ENCODE measurements at places on chromosomes 2 and 18.

GRCh38 chr2:21461754-21462240 lies 338.0 kb downstream of the TDRD15 start:
- DNase-seq = no peak

- DNase-seq = no peak
These were observed 69.9 kb upstream of the FSIP2 start for GRCh38 chr2:185668710-185669109.

- no peak for DNase-seq
These were observed 42.6 kb upstream of the RAPGEF4 start for GRCh38 chr2:172693037-172693436.

DNA sequence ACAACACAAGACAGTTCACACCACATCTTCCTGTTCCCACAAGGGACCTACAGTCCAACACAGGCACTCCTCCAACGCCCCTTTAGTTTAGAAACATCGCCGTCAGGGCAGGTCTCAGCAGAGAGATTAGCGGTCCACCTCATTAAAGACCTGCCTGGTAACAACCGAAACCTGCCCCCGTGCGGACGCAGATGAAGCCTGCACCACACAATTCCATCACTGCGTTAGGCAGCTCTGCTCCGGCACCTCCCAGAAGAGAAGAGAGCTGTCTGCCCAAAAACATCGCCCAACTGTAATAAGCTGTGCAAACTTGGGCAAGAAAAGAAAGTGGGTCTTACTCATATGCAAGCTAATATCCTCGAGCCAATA lies 32.7 kb downstream of the ZNF516 start:
- no peak for DNase-seq

DNA sequence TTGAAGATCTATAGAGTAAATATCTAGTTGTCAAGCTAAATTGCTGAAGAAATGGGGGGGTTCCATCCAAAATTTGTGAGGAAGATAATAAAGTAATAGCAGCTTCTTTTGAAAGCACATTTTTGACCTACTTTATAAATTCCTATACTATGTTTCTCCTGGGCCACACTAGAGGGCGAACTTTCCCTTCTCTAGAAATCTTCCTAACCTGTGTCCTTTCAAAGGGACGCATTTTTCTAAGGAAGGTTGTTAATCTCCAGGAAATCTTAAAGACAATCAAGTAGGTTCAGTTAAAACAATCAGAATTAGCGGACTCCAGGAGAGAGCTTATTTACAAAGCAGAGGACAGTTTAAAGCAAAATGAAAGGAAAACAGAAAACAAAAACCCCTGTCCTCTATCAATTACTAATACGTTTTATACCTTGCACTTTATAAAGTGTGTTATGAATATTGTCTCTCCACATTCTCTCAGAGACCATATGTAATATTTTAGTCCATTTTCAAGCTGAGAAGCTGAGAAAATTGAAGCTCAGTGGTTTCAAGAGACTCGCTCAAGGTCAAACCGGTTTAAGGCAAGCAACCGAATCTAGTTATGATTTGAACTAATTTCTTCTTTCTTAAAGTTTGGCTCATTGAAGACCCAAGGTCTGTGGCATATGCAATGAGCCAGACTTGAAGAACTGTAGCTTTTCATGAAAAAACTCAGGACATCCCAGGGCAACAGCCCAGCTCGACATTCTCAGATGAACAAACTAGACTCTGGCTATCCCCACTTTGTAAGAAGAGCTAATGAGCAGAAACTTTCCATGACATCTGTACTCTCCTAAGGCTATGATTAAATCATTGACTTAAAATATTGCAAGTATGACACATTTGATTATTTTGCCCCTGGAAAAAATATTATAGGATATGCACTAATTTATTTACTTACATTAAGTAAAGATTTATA lies 273.6 kb downstream of the PAX3 start:
- no peak for DNase-seq

GRCh38 chr2:159026170-159026569 lies 57.7 kb downstream of the TANC1 start:
- DNase-seq = no peak

DNA sequence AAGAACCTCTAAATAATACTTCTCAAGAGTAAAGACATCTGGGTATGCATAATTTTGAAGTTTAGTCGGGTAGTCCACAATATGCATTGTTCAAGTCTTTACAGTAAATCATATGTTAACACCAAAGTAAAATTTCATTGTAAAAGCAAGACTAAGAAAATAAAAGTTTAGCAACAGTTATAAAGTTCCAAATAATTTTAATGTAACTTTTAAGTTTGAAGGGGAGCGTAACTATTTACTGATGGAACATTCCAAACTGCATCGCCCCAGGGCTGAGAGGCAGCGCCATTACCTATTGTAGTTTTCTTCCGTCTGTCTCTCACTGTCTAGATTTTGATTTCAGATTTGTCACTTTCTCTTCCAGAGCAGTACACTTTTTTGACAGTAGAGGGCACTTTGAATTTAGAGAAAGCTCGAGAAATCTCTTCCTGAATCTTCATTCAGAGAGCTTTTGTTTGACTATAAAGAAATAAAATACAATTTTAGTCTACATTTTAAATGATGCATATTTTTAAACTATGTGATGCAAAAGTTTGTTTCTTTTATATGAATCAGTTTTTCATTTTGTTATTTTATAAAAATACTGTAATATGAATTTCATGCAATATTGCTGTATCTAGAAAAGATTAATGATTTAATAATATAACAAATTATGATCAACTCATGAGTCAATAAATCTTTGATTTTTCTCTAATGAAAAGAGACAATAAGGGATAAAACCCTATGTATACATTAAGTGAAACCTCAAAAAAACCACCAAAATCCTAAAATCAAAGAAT lies 389.8 kb downstream of the FIGN start:
- no peak for DNase-seq

- DNase-seq = no peak
These were observed 264.5 kb upstream of the PIK3C3 start for GRCh38 chr18:41690332-41691127.

DNA sequence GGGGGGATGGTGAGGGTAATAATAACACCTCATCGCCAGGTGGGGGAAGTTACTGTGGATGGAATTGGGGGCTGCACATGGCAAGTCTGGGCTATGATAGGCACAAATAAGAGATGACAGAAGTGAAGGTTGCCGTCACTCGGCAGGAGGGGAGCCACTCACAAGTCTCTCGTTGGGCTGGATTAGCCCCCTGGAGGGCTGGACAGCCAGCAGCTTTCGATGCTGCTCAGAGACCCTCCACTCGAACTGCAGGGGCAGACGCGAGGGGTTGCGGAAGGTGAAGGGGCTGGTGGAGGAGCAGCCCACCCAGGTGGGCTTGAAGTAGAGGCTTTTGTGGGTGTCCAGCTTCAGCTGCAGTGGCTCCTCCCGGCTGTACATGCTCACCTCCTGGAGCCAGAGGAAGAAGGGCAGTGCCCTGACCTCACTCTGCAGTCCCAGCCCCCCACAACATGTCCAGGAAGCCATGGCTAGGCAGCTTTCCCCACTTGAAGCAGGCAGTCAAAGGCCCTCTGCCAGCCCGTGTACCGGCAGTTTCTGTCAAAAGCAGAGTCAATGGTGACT lies 18.2 kb downstream of the CFAP65 start:
- DNase-seq = no peak

- DNase-seq = no peak
These were observed 9.1 kb upstream of the COL3A1 start for GRCh38 chr2:188964976-188965546.

DNA sequence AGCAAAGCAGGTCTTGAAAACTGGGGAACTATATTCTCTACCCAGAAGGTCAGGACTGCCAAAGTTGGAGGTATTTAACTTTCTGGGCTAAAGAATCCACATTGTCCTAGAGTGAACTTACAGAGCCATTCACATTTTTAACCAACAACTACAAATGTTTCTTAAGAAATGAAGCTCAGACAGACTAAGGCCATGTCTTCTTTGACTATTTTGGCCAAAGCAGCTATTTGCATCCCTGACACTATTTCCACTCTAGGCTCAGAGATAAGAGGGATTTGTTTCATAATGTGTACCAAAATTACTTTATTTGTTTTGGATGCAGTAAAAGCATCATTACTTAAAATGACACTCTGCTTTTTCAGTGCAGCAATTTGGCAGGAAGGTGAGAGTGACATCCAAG lies 18.1 kb downstream of the PID1 start:
- DNase-seq = no peak

DNA sequence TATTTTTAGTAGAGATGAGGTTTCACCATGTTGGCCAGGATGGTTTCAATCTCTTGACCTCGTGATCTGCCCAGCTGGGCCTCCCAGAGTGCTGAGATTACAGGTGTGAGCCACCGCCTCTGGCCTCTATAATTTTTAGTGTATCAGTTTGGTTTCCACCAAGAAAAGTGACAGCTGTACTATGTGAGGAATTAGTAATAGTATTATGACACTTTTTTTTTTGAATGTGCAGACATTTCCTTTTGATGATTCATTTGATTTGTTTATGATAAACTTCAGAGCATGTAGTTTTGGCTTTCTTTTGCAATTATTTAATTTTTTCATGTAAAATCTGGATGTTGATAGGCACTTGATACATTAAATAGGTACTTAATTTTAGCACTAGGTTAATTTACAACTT lies 61.5 kb downstream of the PTPN4 start:
- no peak for DNase-seq

DNA sequence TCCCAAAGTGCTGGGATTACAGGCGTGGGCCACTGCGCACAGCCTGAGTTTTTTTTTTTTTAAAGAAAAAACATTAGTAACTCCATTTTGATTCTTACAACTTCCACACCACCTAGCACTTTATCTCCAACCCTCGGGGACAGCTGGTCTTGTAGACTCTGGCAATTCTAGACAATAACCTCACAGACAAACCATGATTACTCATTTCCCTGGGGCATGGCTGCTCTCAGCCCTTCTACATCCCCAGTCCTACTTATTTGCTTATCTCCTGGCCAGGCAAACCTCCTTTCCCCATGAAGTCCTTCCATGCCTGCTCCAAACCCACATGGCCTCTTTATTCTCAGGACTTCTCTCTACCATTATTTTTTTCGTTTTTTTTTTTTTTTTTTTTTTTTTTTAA lies 91.1 kb downstream of the ACTR3 start:
- DNase-seq = no peak

DNA sequence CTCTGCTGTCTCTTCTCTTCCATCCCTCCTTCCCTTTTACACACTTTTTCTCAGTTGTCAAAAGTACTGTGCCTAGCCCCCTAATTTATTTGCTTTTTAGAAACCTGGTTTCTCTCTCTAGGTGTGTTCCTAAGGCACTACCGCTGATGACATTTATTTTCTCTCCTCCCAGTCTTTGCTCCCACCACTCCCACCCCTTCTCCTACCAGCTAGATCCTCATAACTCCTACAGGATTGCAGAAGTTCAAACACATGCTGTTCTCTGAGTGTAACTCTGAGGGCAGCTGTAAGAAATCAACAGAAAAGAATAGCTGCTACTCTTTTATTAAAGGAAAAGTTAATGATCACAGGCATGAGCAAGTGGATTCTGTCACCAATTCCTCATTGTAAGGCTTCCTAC lies 22.3 kb upstream of the LRRTM1 start:
- no peak for DNase-seq

DNA sequence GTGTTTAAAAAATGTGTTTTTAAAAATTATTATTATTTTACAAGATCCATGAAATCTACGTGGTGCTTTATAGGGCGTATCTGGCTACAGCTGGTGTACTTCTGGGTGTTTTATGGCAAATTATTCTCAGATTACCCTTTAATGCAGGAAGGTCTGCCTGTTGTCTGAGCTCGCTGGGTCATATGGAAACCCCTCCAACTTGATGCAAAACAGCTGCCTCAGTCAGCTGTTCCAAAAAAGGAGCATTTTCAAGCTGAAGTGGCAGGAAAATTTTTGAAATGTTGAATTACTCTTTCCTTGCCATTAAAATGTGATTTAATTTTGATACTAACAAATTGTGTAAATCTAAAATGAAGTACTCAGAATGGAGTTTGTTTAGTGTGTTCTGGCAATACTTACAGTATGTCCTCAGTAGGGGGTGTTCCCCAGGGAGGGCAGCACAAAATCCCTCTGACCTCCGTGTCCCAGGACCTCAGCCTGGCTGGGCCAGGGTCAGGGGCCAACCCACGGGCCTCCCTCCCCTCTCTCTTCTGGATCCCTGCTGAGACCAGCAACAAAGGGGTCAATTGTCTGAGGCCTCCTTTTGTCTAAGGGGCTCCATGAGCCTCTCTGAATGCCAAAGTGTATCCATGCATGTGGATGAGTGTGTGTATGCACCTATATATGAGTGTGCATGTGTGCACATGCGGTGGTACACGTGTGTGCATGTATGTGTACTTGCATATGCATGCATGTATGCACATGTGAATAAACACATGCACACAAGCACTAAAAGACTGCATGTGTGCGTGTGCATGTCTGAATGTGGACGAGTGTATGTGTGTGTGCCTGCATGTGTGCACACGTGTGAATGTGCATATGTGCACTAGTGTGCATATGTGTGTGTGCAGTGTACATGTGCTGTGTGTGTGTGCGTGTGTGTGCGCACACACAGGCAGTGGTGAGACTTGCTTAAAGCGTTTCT lies 105.4 kb downstream of the ACOXL start:
- no peak for DNase-seq

DNA sequence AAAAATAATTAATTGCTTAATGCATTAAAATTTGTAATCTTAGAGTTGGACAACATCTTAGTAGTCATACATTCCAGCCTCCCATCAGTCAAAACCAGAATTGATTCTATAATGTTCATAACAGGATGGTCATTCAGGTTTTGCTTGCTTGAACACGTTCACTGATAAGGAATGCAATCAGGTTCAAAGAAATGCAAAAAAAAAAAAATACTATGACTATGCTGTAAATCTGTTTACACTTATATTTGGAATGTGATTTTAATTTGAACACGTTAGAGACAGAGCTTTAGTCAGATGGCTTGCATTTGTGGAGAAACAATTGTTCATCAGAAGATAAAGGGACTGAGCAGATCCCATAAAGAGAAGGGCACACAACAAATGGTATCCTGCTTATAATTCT lies 131.3 kb upstream of the UNC80 start:
- no peak for DNase-seq

GRCh38 chr2:172772633-172773032 lies 37.0 kb downstream of the RAPGEF4 start:
- DNase-seq = no peak

- no peak for DNase-seq
These were observed 43.8 kb upstream of the SCN9A start for GRCh38 chr2:166419616-166419934.

- no peak for DNase-seq
These were observed 6.6 kb upstream of the OXER1 start for GRCh38 chr2:42770288-42771131.

GRCh38 chr2:16400127-16400623 lies 265.5 kb downstream of the CYRIA start:
- no peak for DNase-seq
